Stimulated activated CD8-positive, alpha-beta memory T cell treated with anti-CD3 and anti-CD28 coated beads, Interleukin-7, amount 100 ng/mL, for 1 hour (primary cell): ENCODE measurements at places on chromosomes 4 and X.
A peak's percentile ranks its signal among the peaks of the same experiment; 100 is the strongest.

- DNase-seq: no peak
These were observed 31.8 kb downstream of the KLF3 start for GRCh38 chr4:38695809-38696208.

GRCh38 chrX:7985568-7985967 lies 58.4 kb upstream of the PNPLA4 start:
- DNase-seq: no peak

DNA sequence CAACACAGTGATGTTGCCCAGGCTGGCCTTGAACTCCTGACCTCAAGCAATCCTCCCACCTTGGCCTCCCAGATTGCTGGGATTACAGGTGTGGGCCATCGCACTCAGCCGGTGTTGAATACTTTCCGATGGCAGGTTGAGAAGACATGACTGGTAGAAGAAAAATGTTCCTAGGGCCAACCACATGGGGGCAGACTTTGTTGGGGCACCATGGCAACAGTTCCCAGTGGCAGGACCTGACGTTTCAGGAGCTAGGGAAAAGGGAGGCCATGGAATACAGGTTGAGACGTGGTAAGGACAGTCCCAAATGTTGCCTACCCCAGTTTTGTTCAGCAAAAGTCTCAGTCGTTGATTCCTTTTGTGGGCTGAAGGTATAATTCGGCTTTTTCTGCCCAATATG lies 134.6 kb downstream of the ASMT start:
- DNase-seq: no peak

DNA sequence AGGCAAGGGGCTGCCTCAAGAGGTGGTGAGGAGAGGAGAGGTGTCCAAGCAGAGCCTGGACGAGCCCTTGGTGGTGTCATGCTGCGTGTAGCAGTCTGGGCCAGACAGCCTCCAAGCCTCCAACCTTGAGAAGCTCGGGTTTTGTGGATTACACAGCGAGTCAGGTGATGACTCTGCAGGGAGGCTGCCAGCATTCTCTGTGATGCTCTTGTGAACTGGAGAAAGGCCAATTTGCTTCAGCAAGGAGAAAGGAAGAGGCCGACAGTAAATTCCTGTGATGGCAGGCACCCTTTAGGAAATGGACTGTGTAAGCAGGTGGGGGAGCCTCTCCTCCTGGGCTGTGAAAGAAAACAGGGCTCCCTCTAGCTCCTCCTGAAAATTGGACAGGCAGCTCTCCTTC lies 36.0 kb upstream of the CD99L2 start:
- DNase-seq: no peak

GRCh38 chr4:86970447-86971354 lies 35.9 kb downstream of the AFF1 start:
- no peak for DNase-seq

DNA sequence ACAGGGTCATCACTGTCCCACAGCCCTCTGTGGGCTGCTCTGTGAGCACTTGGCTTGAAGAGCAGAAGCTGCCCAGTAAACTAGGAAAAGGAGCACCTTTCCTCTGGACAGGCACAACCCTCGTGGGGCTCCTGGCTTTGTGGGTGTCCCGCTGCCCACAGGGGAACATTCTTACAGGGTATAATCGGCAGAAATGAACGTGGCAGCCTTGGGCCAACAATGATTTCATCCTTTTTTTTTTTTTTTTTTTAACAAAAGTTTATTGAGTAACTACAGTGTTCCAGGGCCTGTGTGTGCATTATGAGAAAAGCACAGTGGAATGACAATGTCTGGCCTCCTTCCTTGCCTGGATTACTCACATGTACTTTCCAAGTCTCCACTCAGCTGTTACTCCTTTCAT lies 197.2 kb downstream of the PDGFC start:
- no peak for DNase-seq

DNA sequence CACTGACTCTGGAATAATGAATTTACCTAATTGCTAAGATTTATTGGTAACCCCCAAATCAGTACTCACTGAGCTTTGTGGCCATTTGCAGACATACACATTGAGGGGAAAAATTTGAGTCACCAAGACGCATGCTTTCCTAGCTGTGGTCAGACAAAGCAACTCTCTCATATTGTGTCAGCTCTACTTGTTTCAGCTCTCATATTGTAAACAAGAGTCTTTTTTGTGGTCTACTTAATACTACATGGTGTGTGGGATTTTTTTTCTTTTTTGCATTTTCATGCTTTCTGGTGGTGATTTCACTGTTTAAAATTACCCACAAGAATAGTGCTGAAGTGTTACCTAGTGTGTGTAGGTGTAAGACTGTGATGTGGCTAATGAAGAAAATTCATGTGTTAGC lies 428.2 kb upstream of the GALNT7 start:
- no peak for DNase-seq

DNA sequence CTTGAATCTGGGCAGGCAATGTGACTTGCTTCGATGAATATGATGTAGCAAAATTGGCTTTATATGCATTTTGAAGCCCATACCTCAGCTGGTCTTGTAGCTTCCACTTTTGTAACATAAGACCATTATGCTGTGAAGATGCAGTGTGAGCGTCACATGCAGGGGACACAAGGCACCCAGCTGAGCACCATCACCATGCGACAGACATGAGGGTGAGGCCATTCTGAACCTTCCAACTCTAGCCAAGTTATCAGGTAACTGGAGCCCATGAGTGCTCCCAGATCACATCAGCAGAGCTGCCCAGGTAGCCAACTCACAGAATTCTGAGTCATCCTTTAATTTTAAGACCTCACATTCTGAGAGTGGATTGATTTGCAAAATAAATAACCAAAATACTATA lies 705.9 kb downstream of the FSTL5 start:
- DNase-seq: no peak

DNA sequence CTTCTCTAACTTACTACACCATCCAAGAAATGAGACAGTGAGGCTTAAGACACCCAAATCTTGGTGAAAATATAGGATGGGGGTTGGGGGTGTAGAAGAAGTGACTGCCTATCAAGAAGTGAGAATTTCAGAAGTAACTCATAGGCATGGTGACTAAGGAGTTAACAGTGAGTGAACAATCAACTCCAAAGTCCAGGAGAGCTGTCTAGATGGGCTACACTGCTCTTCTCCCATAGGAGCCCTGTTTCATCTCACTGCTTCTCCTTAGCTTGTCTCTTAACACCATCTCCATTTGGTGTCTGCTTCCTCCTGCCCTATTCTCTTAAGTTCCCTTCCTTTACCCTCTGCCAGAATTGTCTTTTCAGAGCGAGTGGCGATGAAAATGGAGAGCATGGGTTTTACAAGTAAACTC lies 22.7 kb downstream of the FABP2 start:
- no peak for DNase-seq

DNA sequence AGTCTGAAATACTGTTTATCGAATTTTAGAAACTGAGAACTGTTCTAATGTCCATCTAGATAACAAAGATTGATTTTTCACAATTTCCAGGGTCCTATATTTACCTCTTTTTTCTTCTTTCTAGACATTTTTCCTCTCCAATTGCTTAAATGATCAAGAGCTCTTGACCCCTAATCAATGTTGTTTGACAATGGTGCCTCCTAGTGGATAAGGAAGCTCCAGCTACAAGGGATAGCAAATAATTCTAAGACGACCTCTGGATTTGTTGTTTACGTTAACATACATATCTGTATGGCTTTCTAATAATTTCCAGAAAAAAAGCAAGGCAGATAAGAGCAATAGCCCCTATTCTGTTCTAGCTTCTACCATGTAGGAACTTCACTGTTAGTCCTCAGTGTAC lies 35.8 kb downstream of the GPR82 start:
- DNase-seq: no peak

DNA sequence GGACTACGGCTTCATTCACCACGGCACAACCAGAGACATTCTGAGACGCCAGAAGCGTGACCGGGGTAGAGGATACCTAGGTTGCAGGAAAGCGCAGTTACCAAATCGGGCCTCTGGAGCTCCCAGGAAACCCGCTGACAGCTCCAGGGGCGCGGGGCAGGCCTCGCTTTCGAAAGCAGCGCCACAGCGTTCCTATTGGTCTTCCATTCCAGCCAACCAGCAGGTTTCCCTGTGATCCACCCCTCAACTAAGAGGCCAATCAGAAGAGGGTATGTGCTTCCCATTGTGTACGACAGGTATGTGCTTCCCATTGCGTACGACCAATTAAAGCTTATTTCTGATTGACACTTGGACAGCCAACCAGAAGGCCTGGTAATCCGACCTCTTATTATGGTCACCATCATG lies 14.9 kb downstream of the SNX12 start:
- DNase-seq: no peak

DNA sequence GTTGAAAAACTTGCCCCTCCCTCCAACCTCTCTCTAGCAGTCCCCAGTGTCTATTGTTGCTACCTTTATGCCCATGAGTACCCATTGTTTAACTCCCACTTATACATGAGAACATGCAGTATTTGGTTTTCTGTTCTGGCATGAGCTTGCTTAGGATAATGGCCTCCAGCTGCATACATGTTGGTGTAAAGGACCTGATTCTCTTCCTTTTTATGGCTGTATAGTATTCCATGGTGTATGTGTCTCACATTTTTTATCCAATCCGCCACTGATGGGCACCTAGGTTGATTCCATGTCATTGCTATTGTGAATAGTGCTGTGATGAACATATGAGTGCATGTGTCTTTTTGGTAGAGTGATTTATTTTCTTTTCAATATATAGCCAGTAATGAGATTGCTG lies 50.0 kb upstream of the GPC4 start:
- DNase-seq: no peak

- no peak for DNase-seq
These were observed 102.1 kb upstream of the EDNRA start for GRCh38 chr4:147378780-147379179.

DNA sequence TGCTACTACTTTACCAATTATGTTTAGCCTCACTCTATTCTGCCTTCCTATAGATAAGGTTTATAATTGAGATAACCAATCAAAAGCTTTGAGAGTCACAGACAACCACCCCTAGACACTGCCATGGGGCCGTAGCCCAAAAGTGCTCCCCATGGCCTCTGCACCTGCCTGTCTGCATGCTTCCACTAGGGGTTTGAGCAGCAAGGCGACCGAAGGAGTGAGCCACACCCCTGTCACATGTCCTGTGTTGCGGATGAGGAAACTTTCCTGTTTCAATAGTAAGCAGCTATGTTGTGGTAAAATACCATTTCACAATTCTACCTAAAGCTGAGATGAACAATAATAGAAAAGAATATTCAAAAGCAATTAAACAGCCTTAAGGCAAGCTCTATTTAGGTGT lies 856.0 kb upstream of the FRG1 start:
- no peak for DNase-seq

- DNase-seq: no peak
These were observed 115.0 kb downstream of the PJA1 start for GRCh38 chrX:69050051-69050765.

GRCh38 chr4:4583606-4584005 lies 41.8 kb upstream of the STX18 start:
- no peak for DNase-seq

DNA sequence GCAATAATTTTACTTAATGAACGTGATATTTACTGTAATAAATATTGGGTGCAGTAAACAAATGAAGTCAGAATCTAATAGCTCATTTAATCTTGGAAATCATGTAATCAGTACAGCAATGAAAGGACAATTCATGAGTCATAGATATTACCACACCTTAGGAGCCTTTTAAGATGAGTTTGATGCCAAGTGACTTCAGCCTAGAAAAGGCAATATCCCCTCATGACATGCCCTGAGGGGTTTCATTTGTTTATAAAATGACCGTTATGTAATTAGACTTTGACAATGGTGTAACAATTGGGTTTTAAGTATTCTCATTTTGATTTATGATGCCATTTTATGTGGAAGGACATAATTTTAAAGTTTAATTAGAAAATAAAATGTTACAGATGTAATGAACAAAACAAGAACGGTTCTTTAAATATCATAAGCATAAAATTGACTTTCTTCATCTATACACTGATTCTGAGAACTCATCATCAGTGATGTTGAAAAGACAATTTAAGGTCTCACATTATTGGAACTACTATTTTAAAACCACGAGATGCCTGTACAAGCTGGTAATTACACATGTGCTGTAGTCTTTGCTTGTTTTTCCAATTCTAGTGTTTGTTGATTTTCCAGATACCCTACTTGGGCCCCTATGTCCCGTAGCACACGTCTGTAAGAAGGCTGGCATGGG lies 5.0 kb downstream of the FGF2 start:
- no peak for DNase-seq

GRCh38 chrX:72122621-72123337 lies 8.9 kb downstream of the RTL5 start:
- DNase-seq: no peak

- DNase-seq: no peak
These were observed 32.7 kb upstream of the GLRA2 start for GRCh38 chrX:14496674-14497073.

GRCh38 chr4:86918539-86919072 lies 16.2 kb upstream of the AFF1 start:
- DNase-seq: no peak

GRCh38 chr4:128516301-128516969 lies 228.8 kb upstream of the PGRMC2 start:
- no peak for DNase-seq

- no peak for DNase-seq
These were observed 173.6 kb downstream of the AFAP1 start for GRCh38 chr4:7766086-7766485.

- DNase-seq: no peak
These were observed 144.7 kb downstream of the NAA11 start for GRCh38 chr4:79181190-79181589.

DNA sequence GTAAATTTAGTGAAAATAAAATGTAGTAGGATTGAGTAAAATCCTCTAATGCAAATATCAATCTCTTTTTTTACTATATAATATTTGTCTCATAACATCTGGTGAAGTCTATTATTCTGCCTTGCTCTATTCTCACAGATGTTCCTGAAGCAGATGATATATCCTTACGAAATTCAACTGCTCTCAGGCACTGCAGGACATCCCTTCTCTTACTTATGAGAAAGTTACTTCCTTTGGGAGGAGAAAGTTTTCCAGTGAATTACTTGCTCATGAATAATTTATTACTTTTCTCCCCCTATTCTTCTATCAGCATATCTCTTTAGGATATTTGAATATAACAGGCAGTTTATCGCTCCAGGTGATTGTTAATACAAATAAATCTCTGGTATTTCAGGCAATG lies 75.6 kb upstream of the AGA start:
- DNase-seq: no peak

DNA sequence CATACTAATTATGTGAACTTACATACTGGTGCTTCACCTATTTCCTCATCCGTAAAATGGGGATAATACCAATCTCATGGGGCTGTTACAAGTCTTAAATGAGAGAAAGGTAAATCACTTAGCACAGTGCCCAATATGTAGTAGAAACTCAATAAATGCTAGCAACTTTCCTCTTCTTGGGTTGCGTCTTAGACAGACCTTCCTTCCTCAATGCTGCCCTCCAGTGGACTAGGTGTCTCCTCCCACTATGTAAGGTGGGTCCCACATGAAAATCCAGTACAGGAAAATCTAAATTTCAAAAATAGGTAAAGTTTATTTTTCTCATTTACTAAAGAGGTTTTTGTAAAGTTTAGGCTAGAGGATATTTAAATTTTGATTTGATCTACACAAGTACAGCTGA lies 20.6 kb downstream of the ZDHHC9 start:
- peak; percentile 13 for DNase-seq

GRCh38 chrX:125533352-125533751 lies 213.7 kb downstream of the TEX13C start:
- DNase-seq: no peak
